Fibroblast of the aortic adventitia (primary cell): ENCODE measurements at places on chromosomes 7 and 10. TPM values are rescaled to one million over a fixed set of nuclear protein-coding genes. Genes with fewer than 3 reads are reported as not detected.
A peak's percentile ranks its signal among the peaks of the same experiment; 100 is the strongest.

The PLXNA4 gene
- total RNA-seq, result 3.0 and 5.5 TPM in 2 replicates

The PRF1 gene
- not detected in 2 replicates for total RNA-seq

GRCh38 chr7:47786557-47787248 lies 161.6 kb downstream of the PKD1L1 start:
- DNase-seq, result peak; percentile 99

DNA sequence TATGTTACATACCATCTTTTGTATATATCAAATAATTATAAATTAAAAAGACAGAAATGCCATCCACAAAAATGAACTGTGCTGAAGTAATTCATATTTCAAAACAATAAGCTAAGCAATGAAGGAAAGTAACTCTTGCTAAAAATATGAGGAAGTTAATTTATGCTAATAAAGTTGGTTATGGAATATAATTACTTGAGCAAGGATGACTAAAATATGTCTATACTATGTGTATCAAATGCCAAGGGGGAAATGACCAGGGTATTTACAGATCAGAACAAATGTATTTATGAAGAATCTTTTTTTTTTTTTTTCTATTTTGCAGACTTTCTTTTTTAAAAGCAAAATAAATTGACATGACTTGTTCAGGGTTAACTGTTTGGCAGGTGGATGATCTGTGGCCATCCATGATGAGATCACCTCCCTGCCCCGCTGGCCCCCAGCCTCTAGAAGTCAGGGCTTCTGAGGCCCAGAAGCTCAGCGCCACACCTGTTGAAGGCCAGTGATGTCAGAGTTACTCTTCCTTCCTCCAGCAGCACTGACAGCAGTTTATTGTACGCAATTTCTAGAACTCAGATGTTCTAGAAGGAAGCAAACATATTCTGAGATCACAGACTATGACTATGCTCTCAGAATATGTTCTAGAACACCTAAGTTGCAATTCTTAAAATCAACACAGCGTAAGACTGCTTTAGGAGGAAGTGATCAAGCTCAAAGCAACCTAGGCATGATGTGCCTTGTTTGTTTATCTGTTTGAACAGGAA lies 196.1 kb upstream of the KLF14 start:
- DNase-seq, result no peak

GRCh38 chr10:130990486-130990885 lies 321.0 kb downstream of the TCERG1L start:
- no peak for DNase-seq

The PILRA gene
- 0.27 TPM in 1 of 2 replicates, not detected in the other for total RNA-seq

GRCh38 chr10:119415536-119416503 lies 126.7 kb downstream of the RGS10 start:
- DNase-seq, result no peak

DNA sequence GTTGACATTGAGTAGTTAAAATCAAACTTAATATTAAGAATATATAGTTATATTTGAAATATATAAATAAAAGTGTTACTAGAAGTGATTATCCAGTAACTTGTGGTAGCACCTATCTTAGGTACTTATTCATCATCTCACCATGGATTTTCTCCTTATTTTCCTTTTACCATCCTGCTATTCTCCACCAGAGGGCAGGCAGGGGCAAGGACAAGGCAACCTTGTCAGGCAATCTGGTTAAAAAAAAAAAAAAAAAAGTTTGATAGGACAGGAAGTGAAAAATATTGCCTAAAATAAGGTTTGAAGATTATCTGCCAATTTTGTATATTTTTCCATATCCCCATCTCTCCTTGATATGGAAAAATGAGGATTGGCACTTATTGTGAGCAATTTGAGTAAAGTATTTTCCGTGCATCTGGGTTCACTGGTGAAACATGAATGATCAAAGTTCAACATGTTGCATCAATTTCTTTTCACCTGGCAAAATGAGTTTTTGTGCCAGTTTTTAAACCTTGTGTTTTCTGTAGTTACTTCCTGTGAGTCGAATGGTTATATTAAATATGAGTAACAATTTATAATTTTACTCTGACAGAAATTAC lies 256.7 kb downstream of the AGMO start:
- DNase-seq, result peak; percentile 69

GRCh38 chr7:7335215-7335614 lies 152.9 kb downstream of the C1GALT1 start:
- no peak for DNase-seq

DNA sequence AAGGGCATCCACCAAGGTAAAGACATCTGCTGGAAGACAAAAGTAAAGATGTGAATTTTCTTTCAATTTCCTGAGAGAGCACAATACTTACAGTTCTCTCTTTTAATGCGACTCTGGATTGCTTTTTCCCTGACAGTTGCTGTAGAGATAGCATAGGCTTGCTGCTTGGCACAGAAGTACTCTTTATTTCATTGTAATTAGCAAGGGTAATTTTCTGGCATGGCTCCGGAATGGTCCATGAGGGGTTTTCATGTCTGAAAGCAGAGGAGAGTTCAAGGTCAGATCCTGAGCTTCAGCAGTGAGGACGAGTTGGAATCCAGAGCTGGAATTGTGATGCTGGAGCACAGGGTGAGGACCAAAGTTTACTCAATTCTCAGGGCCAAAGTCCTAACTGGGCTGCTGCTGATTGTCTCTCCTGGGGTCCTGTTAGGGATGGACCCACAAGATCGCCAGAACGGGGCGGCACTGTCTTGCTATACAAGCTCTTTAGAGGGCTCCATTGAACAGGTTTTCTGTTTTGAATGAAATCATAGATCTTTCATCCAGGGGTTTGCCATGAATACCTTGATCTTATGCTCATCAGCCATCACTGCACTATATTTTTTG lies 190.0 kb upstream of the MKI67 start:
- DNase-seq, result no peak

The ANKRD30A gene
- not detected in 2 replicates for total RNA-seq

The CALHM3 gene
- total RNA-seq, result not detected in 2 replicates

The GOLGA7B gene
- not detected in 2 replicates for total RNA-seq

DNA sequence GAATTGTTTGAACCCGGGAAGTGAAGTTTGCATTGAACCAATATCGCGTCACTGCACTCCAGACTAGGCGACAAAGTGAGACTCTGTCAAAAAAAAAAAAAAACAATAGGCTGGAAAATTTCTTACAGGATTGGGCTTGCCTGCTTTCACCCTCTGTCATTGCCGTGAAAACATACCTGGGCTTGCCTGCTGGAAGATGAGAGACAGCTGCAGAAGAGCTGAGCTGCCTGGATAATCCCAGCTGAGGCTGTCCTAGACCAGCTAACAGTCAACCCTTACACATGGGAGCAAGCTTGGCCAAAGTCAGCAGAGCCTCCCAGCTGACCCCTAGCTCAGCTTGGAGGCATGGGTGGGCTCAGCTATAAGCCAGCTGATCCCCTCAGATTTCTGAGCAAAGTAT lies 306.2 kb downstream of the CCSER2 start:
- no peak for DNase-seq

The LFNG gene
- total RNA-seq, result 0.72 and 2.3 TPM in 2 replicates
